ENCODE measurements at places on chromosomes 12 and 14.
A peak's percentile ranks its signal among the peaks of the same experiment; 100 is the strongest.

GRCh38 chr14:100103250-100104005, 38.2 kb downstream of the EVL start:
- peaks cover 3% of the 10 kb centered on the region for H3K4me1 ChIP-seq
- H3K27me3 ChIP-seq, result no peaks in the 10 kb centered on the region
- DNase-seq, result no peak
- peaks cover 7% of the 10 kb centered on the region for H3K36me3 ChIP-seq

DNA sequence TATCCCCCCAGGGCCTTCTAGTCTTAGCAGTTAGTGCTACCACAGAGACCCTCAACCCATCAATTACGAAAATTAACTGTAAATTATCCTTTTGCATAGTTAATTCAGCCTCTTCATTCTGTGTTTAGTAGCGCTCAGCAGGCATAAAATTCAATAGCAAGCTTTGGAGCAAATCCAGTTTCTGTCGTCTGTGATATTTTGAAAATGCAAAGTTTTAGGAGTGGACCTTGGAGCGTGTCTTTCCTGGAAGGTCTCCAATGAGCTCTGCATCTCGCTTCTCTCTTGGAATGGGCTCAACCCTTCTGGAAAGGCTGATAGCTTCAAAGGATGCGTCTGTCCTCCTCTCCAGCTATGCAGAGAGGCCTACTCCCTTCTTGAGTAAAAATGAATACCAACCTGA, 222.9 kb downstream of the SLC15A4 start:
- peaks cover 30% of the 10 kb centered on the region for H3K27me3 ChIP-seq
- no peak overlapping the region for H3K27ac ChIP-seq
- no peaks in the 10 kb centered on the region for H3K36me3 ChIP-seq
- H3K4me3 ChIP-seq, result no peak overlapping the region
- DNase-seq, result no peak

- peaks cover 30% of the 10 kb centered on the region for H3K4me1 ChIP-seq
- no peak for DNase-seq
- H3K27ac ChIP-seq, result no peak overlapping the region
- H3K36me3 ChIP-seq, result no peaks in the 10 kb centered on the region
- no peaks in the 10 kb centered on the region for H3K27me3 ChIP-seq
Measured at GRCh38 chr12:24083838-24084237, 134.4 kb upstream of the SOX5 start.

- no peak for DNase-seq
- no peak overlapping the region for H3K27ac ChIP-seq
- H3K4me3 ChIP-seq, result no peak overlapping the region
- H3K4me1 ChIP-seq, result peaks cover 2% of the 10 kb centered on the region
- H3K27me3 ChIP-seq, result no peaks in the 10 kb centered on the region
Measured at GRCh38 chr12:53602176-53602864, 23.9 kb downstream of the ATF7 start.

DNA sequence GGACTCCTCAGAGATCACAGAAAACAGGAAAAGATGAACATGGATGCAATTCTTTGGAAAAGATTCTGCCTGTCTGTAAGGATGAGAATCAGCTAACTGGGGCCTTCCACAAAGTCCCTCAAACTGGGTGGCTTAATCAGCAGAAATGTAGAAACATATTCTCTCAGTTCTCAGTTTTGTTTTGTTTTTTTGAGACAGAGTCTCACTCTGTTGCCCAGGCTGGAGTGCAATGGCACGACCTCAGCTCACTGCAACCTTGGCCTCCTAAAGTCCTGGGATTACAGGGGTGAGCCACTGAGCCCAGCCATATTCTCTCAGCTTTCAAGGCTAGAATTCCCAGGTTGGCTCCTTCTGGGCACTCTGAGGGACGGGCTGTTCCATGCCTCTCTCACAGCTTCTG, 38.2 kb upstream of the CLIP1 start:
- H3K27ac ChIP-seq, result no peak overlapping the region
- H3K4me1 ChIP-seq, result no peaks in the 10 kb centered on the region
- H3K4me3 ChIP-seq, result no peak overlapping the region
- no peaks in the 10 kb centered on the region for H3K36me3 ChIP-seq
- H3K27me3 ChIP-seq, result no peaks in the 10 kb centered on the region

DNA sequence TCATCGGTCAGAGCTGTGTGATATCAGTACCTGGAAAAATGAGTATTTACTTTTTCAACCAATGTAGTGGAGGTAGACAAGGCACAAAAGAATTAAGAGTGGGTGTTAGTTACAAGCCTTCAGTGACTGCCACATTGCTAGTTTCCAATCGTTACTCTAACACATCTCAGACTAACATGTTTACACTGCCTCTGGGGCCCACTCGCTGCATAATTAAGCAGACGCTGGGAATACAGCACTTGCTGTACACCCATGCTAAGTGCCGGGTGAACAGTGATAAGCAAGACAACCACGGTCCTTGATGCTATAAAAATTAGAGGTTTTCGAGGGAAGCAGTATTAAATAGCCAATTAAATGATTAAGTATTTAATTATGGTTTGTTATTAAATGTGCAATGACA, 1147.6 kb downstream of the AACS start:
- H3K27me3 ChIP-seq, result peaks cover 16% of the 10 kb centered on the region
- DNase-seq, result no peak

DNA sequence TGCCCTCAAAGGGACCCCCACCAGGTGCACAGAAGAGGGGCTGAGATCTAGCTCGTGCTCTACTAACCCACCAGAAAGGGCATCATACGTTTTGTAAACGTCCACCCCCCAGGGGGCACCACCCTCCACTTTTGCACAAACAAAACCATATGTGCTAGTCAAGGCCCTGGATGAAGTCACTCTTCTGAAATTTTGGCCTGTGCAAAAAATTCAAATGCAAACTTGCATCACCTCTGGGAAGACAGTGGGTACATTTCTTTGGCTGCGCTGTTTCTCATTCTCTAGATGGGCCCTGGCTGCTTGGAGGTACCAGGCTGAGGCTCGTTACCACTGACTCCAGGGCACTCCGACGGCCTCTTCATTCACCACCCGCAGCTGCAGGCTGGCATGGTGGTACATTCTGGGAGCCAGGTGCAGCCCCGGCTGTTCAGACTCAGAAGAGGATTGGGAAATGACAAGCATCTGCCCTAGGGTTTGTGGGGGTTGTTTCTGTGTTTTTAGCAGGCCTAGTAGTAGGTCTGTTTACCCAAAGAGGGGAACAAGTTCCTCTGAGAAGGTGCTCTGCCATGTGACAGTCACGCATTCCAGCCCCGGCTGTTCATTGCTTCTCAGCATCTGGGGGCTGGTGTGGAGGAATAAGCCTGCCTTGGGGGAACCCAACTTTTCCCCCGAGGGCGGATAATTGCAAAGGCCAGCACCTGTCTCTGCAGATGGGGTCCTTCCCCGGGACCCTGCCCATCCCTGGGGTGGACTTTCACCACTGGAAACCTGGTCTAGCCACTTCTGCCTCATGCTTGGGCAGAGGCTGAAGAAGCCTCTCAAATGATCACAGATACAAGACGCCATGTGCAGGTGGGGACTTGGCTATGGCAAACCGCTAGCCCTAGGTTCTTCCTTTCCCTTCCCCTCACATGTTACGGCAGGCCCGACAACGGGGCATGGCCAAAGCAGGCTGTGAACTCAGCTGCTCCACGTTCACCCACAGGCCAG, 147.6 kb downstream of the DPF3 start:
- no peak for DNase-seq
- H3K27ac ChIP-seq, result no peak overlapping the region
- no peaks in the 10 kb centered on the region for H3K4me1 ChIP-seq
- no peaks in the 10 kb centered on the region for H3K27me3 ChIP-seq

GRCh38 chr12:125566-125965, 59.0 kb downstream of the IQSEC3 start:
- no peak overlapping the region for H3K27ac ChIP-seq
- no peaks in the 10 kb centered on the region for H3K36me3 ChIP-seq
- H3K4me1 ChIP-seq, result no peaks in the 10 kb centered on the region
- DNase-seq, result no peak

DNA sequence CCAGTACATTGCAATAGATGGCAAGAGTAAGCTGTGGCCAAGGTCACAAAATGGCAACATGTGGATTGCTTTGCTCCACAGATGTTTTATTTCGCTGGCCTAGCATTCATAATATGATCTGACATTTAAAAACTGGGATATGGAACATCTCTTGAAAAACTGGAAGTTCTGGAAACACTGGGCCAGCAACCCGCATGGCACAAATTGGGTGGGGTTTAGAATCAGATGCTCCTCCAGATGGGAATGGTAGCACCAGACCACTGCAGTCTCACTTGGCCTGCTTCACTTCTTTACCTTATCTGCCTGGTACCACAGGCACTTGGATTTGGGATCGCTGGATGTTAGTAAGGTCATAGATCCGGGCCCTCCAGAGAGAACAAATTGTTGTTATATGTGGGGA, 10.1 kb downstream of the ZC2HC1C start:
- DNase-seq, result no peak
- no peak overlapping the region for H3K4me3 ChIP-seq
- H3K27me3 ChIP-seq, result no peaks in the 10 kb centered on the region
- H3K27ac ChIP-seq, result no peak overlapping the region
- H3K36me3 ChIP-seq, result peaks cover 2% of the 10 kb centered on the region

DNA sequence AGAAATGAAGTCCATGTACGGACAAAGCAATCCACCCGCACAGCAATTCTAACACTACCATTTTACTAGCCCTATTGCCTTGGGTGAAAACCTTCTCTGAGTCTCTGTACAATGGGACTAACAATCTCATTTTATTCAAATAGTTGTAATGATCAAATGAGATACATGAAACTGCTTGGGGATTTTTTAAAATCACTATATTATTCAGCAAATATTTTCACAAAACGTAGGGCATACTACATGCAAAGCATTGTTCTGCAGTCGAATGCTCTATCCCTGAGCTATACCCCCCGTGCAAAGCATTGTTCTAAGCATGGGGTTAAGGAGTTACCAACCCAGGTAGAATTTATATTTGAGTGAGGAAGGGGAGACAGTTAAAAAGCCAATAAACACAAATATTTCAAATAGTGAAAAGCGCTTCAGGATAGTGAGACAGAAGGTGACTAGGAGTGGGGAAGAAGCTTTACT, 554 bp upstream of the ATF7 start:
- H3K27ac ChIP-seq, result peak overlapping the region; percentile 99
- H3K36me3 ChIP-seq, result peaks cover under 1% of the 10 kb centered on the region
- no peaks in the 10 kb centered on the region for H3K27me3 ChIP-seq
- peak overlapping the region; percentile 89 for H3K4me3 ChIP-seq
- peaks cover 31% of the 10 kb centered on the region for H3K4me1 ChIP-seq

GRCh38 chr12:24109381-24110039, 160.0 kb upstream of the SOX5 start:
- H3K4me3 ChIP-seq, result no peak overlapping the region
- peaks cover 2% of the 10 kb centered on the region for H3K4me1 ChIP-seq
- no peak overlapping the region for H3K27ac ChIP-seq
- DNase-seq, result no peak
- H3K27me3 ChIP-seq, result no peaks in the 10 kb centered on the region
- no peaks in the 10 kb centered on the region for H3K36me3 ChIP-seq

DNA sequence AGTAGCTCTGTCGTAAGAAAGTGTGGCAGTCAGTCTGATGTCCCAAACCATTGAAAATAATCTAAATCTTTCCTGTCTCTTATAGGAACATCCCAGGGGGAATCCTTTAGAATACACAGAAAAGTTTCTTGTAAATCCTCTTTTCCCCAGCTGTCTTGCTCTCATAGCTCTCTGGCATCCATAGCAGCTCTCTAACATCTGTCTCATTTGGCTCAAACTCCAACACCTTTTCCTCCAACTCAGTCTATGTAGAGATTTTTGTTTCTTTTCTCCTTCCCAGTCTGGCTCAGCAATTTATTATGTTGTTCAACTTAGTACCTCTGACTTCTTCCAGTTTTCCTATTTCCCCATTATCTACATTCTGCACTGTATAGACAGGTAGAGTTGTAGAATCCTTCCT, 84.4 kb upstream of the NEDD1 start:
- no peak overlapping the region for H3K27ac ChIP-seq
- no peak overlapping the region for H3K4me3 ChIP-seq
- no peaks in the 10 kb centered on the region for H3K27me3 ChIP-seq
- DNase-seq, result no peak
- H3K4me1 ChIP-seq, result no peaks in the 10 kb centered on the region
- H3K36me3 ChIP-seq, result peaks cover 5% of the 10 kb centered on the region

DNA sequence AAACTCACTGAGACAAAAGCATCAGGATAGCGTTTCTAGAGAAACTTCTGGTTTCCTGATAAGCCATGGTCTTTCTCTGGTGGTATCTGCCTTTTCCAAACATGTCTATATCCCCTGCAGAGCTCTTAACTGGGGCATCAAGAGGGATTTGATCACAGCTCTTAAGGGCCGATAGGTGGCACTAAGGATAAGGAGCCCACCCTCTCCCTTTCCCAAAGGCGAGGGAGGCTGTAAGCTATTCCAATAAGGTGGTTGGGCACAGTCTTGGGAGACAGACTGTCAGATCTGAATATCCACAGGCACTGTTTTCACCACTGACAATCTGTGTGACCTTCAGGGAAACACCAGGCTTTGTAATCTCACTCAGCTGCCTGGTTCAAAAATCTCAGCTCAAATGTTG, 206.0 kb downstream of the ADGRD1 start:
- H3K27ac ChIP-seq, result no peak overlapping the region
- no peaks in the 10 kb centered on the region for H3K4me1 ChIP-seq
- H3K36me3 ChIP-seq, result no peaks in the 10 kb centered on the region
- H3K4me3 ChIP-seq, result no peak overlapping the region

- no peaks in the 10 kb centered on the region for H3K27me3 ChIP-seq
- peaks cover 31% of the 10 kb centered on the region for H3K4me1 ChIP-seq
- H3K4me3 ChIP-seq, result peak overlapping the region; percentile 37
- no peak for DNase-seq
- H3K36me3 ChIP-seq, result no peaks in the 10 kb centered on the region
Measured at GRCh38 chr12:644818-645552, 18.3 kb downstream of the NINJ2 start.

- no peak overlapping the region for H3K4me3 ChIP-seq
- DNase-seq, result no peak
- H3K36me3 ChIP-seq, result peaks cover 9% of the 10 kb centered on the region
Measured at GRCh38 chr12:2857576-2857975, 737 bp upstream of the TEX52 start.

DNA sequence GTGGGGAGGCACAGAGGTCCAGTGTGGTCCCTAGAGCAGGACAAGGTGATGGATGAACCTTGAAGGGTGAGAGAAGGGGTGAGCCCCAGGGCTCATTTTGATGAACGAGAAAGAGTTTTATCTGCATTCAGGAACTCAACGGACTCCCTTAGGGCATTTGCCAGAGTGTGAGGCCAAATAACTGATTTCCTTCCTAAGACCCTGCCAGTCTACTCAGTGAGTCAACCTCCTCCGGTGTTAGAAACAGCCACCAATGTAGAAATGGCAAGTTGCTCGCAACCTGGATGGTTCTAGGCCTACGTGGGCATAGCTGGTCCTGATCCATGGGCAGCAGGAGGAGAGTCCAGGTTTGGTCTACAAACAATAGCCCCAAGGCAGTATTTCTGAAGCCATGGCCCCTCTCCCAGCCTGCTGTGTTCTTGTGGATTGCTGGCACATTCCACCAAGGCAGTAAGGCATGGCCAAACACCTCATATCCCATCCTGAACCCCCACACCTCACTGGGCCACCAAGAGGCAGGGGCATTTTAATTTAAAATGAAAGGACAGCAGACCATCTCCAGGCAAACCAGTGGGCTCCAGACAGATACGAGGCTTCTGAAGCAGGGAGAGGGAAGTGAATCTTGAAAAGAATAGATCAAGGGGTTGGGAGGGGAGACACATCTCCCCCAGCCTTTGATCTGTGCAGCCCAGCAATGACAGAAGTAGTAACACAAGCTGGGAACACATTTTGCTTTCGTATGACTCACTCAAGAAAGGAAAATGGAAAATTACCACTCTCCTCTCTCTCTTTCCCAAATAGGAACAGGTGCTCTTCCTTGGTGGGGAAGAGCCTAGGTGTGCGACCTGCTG, 25.4 kb upstream of the TESC start:
- no peak overlapping the region for H3K4me3 ChIP-seq
- H3K4me1 ChIP-seq, result no peaks in the 10 kb centered on the region
- no peak for DNase-seq
- peaks cover 7% of the 10 kb centered on the region for H3K36me3 ChIP-seq

Measured in progenitor cell of endocrine pancreas (in vitro differentiated cells).